ENCODE measurements at places on chromosomes 4 and X.

DNA sequence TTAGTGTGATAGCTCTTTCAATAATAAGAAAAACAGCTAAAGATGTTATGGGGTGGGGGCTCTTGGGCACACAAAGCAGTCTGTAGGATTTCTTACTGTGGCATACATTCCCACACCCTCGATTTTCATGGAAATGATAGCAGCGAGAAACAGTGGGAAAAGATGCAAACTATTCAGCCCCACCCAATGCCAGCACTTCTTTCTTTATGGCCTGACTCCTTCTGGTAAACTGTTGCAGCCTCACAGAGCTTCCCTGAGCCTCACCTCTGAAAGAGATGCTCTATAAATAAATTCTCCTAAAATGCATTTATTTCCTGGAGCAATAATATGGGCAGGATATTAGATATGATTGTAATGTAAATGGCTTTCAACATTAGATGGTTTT is 910 bp downstream of the ANK2 start:
- no peak for DNase-seq

- DNase-seq, result no peak
Measured at GRCh38 chrX:96994093-96994492, 110.4 kb downstream of the RPA4 start.

- no peak for DNase-seq
Measured at GRCh38 chrX:29842552-29842951, 372.8 kb upstream of the MAGEB2 start.

DNA sequence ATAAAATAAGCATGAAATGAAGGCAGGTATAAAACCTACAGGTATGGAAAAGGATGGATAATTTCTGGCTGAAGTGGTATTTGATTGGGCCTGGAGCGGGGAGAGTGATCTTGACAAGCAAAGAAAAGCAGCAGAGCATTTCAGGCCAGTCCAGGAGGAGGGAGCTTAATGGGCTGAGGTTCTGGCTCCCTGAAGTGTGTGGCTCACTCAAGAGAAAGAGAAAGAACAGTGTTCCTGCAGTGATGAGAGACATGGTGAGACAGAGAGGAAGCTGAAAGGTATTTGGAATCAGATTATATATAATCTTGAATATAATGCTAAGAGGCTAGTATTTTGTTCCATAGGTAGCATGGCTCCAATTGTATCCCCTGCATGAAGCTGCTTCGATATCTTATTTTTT is 153.5 kb downstream of the MGST2 start:
- DNase-seq, result no peak

GRCh38 chr4:102492531-102493241 is 8.5 kb upstream of the NFKB1 start:
- DNase-seq, result peak; percentile 8

DNA sequence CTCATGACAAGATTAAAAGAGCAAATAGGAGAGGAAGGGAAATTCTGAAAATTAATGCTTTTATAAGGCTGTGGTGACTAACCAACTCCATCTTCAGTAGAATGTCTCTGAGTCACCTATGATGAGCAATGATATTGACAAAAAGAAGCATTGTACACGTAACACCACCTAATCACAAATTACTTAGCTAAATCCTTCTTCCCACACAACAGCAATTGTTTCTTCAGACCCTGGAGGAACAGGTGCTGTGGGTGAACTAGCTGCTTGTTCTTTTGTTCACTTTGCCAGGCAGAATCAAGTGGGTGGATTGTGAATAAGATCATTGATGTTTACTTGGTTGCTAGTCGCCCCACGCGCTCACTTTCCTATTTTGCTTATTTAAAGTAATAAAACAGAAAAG is 315.5 kb downstream of the CAMK2D start:
- peak; percentile 94 for DNase-seq

GRCh38 chr4:169254546-169254983 is 16.2 kb downstream of the SH3RF1 start:
- DNase-seq, result peak; percentile 88

GRCh38 chr4:78737035-78737434 is 39.1 kb upstream of the BMP2K start:
- DNase-seq, result no peak

GRCh38 chr4:140869446-140869845 is 113.3 kb upstream of the TBC1D9 start:
- DNase-seq, result no peak

DNA sequence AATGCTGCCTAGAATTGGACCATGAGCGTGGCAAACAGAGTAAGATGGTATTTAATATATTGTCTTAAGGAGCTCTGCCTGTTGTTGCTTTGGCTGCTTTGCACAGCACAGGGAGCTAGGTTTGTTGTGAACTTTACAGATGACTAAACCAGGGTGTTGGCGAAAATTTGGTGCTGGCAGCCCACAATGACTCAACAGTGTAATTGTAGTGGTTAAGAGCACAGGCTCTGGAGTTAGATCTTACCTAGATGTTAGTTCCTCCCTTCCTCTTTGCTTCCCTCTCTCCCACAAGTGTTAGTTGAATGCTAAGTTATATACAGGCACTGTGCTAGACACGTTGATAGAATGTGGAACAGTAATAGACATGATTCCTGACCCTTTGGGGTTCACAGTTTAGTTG is 128.9 kb upstream of the TRPC5 start:
- DNase-seq, result no peak

DNA sequence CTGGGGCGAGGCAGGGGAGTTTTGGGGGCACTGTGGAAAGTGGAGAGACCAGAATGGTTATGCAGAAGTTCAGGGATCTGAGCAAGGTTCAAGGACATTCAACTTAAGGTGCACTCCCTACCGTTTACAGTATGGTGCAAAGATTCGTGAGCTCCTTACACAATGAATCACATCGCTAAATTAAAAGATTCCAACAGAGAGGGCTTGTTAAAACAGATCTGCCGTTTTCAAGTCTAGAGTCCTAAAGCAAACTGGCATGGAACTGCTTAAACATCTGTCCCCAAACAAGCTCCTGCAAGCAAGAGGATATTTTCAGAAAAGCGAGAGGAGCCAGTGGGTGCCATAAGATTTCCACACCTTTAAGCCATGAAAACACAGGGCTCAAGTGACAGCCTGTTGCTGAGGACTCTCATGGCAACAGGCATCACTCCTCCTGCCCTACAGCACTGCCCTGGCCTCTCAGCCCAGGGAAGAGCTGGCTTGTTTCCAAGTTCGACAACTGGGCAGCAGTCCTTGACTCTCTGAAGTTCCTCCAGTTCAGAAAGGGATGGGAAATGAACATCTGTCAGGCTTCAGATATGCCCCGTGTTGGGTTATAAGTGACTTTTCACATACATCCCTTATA is 10.0 kb downstream of the FAM184B start:
- no peak for DNase-seq

- DNase-seq, result no peak
Measured at GRCh38 chrX:106588801-106589200, 23.0 kb upstream of the RADX start.

GRCh38 chr4:151669990-151670389 is 90.8 kb downstream of the GATB start:
- no peak for DNase-seq

- DNase-seq, result peak; percentile 28
Measured at GRCh38 chrX:155880586-155881157, 473 bp upstream of the VAMP7 start.

DNA sequence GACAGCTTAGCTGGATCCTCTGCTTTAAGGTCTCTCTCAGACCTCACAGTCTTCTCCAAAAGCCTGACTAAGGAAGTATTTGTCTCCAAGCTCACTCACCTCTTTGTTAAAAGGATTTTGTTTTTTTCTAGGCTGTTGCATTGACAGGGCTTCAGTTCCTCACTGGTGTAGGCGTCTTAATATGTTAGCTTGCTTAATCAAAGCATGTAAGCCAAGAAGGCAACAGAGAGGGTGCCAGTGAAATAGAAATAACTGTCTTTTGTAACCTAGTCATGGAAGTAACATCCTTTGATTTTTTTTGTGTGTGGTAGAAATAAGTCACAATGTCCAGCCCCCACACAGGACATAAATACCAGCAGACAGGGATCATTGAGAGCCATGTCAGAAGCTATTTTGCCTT is 58.8 kb downstream of the FIP1L1 start:
- no peak for DNase-seq

GRCh38 chr4:145843639-145844038 is 95.0 kb downstream of the ZNF827 start:
- DNase-seq, result peak; percentile 9

- DNase-seq, result peak; percentile 99
Measured at GRCh38 chr4:92234393-92235176, 69.2 kb upstream of the GRID2 start.

- DNase-seq, result no peak
Measured at GRCh38 chr4:22202975-22203710, 254.6 kb upstream of the KCNIP4 start.

DNA sequence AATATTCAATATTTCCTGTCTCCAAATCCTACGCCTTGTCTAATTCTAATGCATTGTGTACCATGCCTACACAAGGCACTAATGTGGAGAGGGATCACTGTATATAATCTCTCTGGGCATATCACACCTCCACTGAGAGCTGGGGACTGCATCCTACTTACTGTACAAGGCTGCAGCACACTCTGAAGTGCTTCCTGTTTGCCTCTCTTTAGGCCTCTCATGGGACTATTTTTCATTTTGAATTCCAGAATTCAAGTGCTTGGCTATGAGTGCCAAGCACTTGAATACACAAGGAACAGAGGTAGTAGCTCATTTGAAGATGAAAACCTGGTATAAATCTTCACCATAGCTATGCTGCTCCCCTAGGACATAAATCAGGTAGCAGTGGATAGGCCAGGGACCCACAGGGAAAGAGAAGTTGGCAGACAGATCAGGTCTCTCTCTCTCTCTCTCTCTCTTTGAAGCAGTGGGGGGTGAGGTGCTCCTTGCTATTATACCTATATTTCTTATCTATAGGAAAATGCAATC is 229.7 kb upstream of the MBNL3 start:
- no peak for DNase-seq

GRCh38 chr4:153283260-153283659 is 61.2 kb upstream of the MND1 start:
- DNase-seq, result no peak

GRCh38 chrX:153495903-153496589 is 1.3 kb downstream of the BGN start:
- DNase-seq, result no peak

DNA sequence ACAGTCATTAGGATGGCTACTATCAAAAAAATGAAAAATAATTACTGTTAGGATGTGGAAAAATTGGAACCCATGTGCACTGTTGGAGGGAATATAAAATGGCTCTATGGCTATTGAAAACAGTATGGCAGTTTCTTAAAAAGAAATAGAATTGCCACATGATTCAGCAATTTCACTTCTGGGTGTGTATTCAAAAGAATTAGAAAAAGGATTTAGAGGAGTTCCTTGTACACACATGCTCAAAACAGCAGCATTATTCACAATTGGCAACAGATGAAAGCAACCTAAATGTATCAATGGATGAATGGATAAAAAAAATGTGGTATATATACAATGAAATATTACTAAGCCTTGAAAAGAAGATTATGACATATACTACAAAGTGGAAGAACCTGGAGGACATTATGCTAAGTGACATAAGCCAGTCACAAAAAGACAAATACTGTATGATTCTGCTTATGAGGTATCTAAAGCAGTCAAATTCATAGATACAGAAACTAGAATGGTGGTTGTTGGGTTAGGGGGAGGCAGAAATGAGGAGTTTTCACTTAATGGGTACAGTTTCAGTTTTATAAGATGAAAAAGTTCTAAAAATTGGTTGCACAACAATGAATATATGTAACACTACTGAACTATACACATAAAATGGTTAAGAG is 123.2 kb downstream of the ELOVL6 start:
- no peak for DNase-seq

DNA sequence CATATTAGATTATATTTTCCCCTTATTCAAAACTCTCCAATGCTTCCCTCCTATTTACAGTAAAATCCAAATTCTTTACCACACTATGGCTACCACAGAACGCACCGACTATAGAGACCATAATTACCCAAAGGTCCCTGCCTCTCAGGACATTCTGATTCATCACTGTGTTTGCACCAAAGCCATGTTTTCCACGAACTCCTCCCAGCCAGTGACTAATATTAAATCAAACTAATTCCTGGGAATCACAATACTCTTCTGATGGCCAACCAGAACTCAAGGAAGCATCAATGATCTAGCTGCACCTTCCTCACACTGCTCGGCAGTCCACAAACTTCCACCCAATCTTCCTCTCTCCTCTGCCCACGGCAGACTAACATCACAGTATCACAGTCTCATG is 24.2 kb upstream of the EDNRA start:
- no peak for DNase-seq

DNA sequence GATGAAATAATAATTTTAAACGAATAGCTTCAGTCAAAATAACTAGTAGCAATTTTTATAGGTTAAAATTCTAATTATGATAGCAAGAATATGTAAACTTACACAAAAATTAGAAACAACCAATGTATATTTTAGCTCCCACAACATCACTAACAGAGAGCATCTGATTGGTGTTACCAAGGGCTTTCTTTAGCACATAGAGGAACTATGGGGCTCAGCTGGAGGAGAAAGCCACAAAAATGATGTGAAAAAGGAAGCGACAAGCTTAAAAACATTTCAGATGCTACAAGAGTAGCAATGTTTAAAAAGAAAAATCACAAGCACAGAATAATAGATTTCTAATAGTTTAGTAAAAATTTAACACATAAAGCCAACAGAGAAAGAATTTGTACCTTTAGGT is 56.3 kb downstream of the ATP8A1 start:
- DNase-seq, result no peak
